ENCODE measurements at places on chromosomes 6 and 20.
A peak's percentile ranks its signal among the peaks of the same experiment; 100 is the strongest.

DNA sequence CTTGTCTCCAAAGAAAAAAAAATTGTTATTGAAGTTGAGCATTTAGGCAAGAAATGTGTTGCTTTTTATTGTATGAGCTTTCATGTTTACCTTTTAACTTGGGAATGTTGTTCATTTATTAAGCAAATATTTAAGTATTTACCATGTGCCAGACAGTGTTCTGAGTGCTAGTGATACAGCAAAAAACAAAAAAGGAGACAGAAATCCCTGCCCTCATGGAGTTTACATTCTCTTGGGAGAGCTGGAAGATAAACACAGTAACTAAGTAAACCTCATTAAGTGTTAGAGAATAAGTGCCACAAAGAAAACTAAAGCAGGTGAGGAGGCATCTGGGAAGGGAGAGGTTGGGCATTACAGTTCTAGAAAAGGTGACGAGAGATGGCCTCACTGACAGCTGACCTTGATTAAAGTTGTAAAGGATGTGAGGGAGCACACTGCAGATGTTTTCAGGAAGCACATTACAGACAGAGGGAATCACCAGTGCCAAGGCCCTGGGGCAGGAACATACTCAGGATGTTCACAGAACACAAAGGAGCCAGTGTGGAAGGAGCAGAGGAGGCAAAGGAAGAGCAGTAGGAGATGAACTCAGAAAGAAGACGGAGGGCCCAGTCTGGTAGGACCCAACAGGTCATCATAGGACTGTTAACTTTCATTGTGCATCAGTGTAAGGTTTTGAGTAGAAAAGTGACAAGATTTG is 33.5 kb downstream of the XRN2 start:
- DNase-seq: no peak

GRCh38 chr6:44047179-44047546 is 80.1 kb downstream of the MRPL14 start:
- DNase-seq: no peak

GRCh38 chr6:138405816-138406413 is 1.9 kb downstream of the HEBP2 start:
- DNase-seq: no peak

GRCh38 chr6:3650959-3651697 is 100.4 kb downstream of the PXDC1 start:
- no peak for DNase-seq

- no peak for DNase-seq
Observed at GRCh38 chr20:53276143-53276542, 304.0 kb downstream of the TSHZ2 start.

- no peak for DNase-seq
Observed at GRCh38 chr20:38883081-38883980, 42.9 kb upstream of the FAM83D start.

- no peak for DNase-seq
Observed at GRCh38 chr6:144268794-144269349, 16.3 kb upstream of the UTRN start.

- no peak for DNase-seq
Observed at GRCh38 chr6:163662604-163663225, 248.2 kb downstream of the QKI start.

GRCh38 chr6:56938649-56939191 is 16.2 kb upstream of the BEND6 start:
- DNase-seq: no peak

DNA sequence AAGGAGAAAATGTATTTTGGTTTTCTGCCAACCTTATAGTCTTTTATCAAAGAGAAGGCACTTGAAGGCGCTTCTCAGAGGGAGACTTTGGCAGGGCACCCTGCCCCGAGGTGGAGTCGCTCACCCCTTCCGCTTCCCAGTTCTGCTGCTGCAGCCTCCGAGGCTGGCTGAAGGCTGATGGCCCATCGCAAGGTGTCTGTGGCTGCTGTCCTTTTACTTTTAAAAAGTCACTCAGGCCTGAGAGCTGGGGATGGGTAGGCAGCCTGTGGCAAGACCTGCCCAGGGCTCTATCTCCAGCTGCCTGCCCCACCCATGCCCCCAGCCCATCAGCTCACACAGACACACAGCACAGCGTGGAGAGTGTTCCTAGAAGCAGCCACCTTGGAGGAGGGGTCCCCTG is 206.6 kb upstream of the CST7 start:
- DNase-seq: no peak

GRCh38 chr6:74070091-74070490 is 374.1 kb downstream of the CD109 start:
- DNase-seq: no peak

- DNase-seq: no peak
Observed at GRCh38 chr6:121657972-121658371, 222.5 kb downstream of the GJA1 start.

DNA sequence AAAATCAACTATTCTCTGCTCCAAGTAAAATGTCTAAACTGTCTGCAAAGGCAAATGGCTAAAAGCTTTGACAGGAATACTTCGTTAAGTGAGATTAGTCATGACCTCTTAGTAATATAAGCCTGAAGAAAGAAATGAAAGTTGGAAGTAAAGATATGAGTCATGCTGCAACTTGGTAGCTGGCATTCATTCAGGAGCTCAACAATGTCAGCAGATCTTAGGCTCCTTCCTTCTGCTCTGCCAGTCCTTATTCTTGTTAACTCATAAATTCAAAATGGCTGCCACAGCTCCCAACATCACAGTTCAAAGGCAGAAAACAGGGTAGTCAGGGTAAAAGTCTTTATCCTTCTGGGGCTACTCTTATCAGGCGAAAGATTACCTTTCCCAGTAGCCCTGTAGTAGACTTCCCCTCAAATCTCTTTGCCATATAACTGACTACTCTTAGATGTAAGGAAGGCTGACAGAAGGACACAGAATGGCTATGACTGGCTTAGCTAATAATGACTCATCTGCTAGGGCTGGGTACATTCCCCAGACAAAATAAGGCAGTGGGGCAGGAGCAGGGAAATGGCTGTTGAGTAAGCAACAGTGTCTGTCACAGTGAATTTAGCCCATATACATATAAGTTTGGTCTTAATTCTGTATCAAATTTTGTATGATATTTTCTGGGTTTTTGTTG is 24.4 kb upstream of the C6orf62 start:
- peak; percentile 60 for DNase-seq

- DNase-seq: no peak
Observed at GRCh38 chr6:97129106-97129505, 153.9 kb downstream of the MMS22L start.

GRCh38 chr20:50043573-50044352 is 61.0 kb downstream of the SNAI1 start:
- no peak for DNase-seq

GRCh38 chr6:124373386-124373785 is 569.7 kb downstream of the NKAIN2 start:
- DNase-seq: no peak

- no peak for DNase-seq
Observed at GRCh38 chr6:38302081-38302480, 337.6 kb downstream of the BTBD9 start.

- DNase-seq: no peak
Observed at GRCh38 chr20:20480689-20481088, 112.8 kb downstream of the INSM1 start.

DNA sequence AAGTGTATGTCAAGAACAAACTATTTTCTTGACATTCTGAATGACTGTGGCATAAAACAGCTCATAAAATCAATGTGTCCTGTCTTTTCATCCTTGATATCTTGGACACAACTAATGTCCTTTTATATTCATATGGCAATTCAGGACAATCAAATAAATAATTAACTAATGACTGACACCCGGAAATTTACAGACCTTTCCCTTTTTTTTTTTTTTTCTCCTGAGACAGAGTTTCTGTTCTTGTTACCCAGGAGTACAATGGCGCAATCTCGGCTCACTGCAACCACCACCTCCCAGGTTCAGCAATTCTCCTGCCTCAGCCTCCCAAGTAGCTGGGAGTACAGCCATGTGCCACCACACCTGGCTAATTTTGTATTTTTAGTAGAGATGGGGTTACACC is 107.1 kb upstream of the LGSN start:
- no peak for DNase-seq

DNA sequence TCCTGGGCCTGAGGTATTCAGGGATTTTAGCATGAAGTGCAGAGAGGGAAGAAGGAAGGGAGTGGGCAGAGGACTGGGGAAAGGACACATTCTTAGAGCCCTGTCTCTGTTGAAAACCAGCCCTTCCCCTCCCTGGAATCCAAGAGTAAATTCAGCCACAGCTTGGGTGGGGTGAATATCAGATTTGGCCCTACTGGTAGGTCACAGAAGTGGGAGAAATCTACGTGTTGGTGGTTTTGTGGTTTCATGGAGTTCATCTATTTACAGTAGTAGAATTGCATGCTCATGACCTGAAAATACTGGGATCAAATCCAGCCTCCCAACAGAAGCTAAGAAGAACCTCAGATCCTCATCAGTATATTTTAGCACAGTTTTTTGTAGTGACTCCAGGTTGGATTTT is 404.4 kb downstream of the BMP2 start:
- no peak for DNase-seq

DNA sequence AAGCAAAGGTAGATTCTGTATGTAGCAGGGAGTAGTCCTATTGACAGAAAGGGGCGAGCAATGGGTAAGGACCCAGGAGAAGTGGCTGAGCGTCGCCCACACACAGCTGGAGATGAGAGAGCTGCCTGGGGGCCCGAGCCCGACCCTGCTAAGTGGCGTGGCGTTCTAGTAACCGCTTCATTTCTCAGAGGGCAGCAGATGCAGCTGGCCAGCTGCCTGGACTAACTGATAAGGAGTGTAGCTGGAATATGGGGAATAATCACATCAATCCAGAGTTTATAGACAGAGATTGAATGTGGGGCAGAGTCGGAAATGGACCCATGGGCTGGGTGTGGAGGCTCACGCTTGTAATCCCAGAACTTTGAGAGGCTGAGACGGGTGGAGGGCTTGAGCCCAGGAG is 64.4 kb downstream of the EZR start:
- no peak for DNase-seq

GRCh38 chr6:150134280-150134920 is 8.4 kb upstream of the PPP1R14C start:
- no peak for DNase-seq

GRCh38 chr20:19562426-19562825 is 195.6 kb upstream of the RIN2 start:
- no peak for DNase-seq

DNA sequence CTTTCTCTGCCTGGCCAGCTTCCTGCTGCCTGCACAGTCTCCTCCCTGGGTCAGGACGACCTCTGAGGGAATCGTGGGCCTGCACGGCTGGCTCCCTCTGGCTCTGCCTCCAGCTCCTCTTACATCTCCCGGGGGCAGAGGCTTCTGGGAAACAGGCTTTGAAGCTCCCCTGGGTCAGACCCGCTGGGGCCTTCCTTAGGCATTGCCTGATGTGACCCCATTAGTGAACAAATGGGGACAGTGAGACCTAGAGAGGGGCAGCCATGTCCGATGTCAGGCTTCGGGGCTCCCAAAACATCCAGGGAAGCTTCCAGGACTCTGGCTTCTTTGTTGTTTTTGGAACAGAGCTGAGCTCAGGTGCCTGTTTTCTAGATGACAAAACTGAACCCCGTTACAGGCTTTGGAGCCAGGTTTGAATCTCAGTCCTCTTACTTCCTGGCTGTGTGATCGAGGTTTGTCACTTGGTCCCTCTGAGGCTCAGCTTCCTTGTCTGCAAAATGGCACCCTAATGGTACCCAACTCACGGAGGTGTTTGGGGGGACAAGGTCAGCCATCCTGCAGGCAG is 94.3 kb downstream of the CEBPB start:
- DNase-seq: no peak

GRCh38 chr6:138651491-138651890 is 122.1 kb upstream of the CCDC28A start:
- no peak for DNase-seq

DNA sequence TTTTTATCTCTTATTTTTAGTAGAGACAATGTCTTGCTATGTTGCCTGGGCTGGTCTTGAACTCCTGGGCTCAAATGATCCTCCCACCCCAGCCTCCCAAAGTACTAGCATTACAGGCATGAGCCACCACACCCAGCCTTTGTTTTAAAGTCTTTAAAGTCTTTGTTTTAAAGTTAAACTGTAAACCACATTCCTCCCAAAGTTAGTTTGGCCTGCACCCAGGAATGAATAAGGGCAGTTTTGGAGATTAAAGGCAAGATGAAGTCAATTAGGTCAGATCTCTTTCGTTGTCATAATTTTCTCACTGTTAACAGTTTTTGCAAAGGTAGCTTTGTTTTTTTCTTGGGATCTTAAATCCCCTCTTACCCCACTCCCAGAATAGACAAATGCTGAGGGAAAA is 63.8 kb downstream of the UBR2 start:
- no peak for DNase-seq

GRCh38 chr6:100617633-100618350 is 153.1 kb upstream of the SIM1 start:
- no peak for DNase-seq

- DNase-seq: no peak
Observed at GRCh38 chr6:6712449-6713403, 124.2 kb downstream of the LY86 start.

- DNase-seq: no peak
Observed at GRCh38 chr20:22385602-22386305, 198.6 kb downstream of the FOXA2 start.

- DNase-seq: peak; percentile 37
Observed at GRCh38 chr6:2990248-2990931, 9.3 kb upstream of the NQO2 start.

DNA sequence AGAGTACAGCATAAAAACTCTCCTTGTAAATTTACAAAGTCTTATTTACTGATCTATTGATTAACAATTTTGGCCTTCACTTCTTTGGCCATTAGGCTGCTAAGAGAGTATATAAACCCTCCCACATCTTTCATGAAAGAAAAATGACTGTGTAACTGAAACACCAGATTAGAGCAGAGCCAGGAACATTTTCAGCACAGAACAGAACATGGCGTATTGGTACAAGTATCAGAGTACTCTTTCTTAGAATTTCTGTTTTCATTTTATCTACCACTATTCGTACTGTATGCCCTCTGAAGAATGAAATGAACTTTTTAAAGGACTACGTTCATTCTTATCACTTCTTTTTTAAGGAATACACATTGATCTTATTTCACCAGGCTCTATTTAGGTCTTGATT is 550.2 kb downstream of the ADGRB3 start:
- DNase-seq: no peak

DNA sequence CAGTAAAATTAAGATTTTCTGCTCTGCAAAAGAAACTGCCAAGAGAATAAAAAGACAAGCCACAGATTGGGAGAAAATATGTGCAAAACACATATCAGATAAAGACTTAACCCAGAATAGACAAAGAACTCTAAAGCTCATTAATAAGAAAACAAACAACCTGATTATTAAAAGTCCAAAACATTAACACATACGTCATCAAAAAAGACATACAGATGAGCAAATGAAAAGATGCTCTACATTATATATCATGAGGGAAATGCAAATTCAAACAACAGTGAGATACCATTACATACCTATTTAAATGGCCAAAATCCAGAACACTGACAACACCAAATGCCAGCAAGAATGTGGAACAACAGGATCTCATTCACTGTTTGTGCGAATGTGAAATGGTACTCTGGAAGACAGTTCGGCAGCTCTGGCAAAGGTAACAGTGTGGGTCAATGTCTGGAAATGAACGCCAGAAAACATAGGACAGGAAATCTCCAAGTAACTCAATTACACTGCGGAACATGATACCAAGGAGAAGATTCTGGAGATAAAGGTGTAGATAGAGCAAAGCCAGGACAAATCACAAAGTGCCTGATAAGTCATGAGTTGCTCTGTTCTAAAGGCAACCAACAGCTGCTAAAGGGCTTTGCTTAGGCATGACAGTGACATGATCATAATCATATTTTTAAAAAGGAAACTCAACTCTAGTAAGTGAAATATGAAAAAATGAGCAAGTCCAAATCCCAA is 96.8 kb downstream of the PDE10A start:
- DNase-seq: no peak

- no peak for DNase-seq
Observed at GRCh38 chr6:78117966-78118365, 465.1 kb downstream of the MEI4 start.

Data from stimulated activated naive CD8-positive, alpha-beta T cell treated with anti-CD3 and anti-CD28 coated beads, Interleukin-15, amount 100 ng/mL, for 72 hours (primary cell).